ENCODE measurements at places on chromosomes 11 and 22.

GRCh38 chr11:132177106-132177505, 806.7 kb downstream of the NTM start:
- no peak for DNase-seq

DNA sequence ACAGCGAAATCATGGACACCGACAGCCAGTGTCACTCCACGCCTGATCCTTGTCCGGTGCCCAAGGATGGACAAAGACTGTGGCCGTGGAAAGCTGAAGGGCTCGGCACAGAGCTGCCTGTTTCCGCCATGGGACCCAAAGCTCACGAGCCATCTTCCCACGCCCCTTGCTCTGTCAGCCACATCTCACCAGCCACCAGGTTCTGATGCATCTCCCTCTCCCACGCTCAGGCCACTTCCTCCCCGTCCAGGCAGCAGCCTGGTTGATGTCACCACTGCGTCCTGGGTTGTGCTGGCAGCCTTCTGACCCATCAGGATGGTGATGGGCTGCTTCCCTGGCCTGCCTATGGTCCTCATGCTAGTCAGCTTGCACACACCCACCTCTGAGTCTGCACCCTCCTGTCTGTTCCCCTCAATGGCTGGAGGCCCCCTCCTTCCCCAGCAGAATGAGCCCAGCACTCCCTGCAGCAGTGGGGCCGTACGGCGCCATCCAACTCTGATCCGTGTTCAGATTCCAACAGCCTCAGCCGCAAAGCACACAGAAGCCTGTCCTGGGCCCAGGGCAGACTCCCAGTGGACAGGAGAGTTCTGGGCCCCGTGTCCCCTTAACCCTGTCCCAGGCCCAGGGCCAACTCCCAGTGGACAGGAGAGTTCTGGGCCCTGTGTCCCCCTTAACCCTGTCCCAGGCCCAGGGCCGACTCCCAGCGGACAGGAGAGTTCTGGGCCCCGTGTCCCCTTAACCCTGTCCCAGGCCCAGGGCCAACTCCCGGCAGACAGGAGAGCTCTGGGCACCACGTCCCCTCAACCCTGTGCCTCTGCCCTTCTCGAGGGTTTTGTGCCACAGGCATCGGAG, 259.5 kb downstream of the BRD1 start:
- DNase-seq, result no peak

DNA sequence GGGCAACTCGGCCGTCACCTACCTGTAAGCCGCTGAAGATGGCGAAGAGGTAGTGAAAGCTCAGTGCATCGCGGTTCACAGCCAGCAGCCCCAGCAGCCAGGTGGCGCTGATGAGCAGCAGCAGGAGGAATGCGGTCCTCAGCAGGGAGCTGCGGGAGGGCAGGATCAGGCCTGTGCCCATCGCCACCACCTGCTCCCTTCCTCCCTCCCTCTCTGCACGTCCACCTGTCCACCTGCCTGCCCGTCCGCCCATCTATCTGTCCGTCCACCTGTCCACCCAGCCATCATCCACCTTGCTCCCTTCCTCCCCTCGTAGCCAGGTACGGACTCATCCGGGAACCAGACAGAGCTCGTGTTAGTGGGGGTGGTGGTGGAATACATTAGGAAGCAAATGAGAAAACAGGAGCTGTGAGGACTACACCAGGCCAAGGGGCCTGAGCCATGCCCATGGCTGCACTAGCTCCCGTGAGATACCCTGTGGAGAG, 32.2 kb downstream of the TRMU start:
- peak; percentile 44 for DNase-seq

DNA sequence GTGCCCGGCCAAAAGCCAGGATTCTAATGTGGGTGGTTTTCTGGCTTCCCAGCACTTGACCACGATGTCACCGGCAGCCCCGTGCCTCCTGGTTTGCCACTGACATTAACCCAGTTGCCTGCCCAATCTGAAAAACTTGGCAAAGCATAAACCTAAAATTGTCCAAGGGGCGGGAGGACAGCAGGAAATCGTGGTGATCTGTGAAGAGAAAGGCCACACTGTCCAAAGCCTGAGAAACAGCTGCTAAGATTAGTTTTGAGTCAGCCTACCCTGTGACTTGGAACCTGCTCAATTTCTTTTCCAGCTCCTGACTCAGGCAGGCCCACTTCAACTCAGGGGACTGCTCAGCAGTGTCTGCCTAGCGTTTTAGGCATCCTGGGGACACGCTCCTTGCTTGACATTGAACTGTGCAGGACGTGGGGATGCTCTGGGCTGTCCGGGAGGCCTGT, 8.2 kb upstream of the F2 start:
- no peak for DNase-seq

DNA sequence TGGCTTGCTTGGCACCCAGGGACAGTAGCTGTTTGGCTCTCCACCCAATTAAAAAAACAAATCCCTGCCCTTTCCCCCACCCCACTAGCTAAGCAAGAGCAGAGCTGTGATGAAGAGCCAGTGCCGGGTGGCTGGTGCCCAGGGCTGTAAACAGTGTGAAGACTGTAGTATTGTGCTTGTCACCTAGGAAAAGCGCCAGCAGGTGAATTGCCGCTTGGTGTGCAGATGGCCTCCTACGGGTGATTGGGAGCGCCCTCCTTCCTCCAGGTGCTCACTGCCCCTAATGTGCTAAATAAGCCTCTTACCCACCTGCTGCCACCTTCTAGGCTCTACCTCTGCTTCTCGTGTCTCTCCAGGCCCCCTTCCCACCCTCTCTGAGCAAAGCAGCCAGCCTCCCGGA, 18.4 kb upstream of the RAPSN start:
- DNase-seq, result peak; percentile 64

DNA sequence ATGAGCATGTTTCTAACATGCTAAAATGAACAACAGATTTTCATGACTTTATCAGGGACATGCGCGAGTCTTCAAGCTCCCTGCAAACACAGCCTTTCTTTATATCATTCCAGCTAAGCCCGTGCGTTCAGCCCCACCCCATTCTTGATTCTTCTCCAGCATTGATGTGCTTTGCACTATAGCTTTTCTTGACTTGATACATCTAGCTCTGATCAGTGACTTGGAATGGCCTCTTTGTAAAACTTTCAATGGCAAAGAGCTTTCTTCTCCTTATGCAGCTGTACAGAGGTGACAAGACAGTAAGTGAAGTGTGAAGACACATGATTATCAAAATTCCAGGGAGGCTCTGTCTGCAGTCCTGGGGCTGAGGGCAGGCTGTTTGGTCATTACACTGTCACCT, 561.0 kb downstream of the OPCML start:
- DNase-seq, result no peak

GRCh38 chr22:39530692-39531331, 1.7 kb downstream of the RPS19BP1 start:
- no peak for DNase-seq

DNA sequence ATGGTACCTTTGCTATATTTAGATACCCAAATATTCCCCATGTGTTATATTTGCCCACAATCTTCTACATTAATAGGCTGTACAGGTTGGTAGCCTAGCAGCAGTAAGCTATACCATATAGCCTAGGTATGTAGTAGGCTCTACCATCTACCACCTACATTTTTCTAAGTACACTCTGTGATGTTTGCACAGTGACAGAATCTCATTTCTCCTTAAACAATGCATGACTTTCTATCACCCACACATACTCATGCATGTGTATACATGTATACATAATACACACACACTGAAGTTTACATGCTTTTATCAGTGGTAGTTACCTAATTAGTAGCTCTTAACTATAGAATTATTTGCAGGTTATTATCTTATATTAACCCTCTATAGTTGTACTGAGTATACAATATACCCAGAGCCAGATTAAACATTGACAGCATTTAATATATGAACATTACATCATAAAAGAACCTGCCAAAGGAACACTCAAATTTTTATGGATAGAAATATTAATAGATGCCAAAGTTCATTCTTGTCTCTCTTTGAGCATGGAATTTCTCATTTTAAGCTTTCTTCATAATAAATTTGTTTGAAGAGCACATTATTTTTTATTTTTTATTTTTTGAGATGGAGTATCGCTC, 51.4 kb downstream of the ELP4 start:
- no peak for DNase-seq

- DNase-seq, result no peak
Observed at GRCh38 chr11:33617672-33618350, 82.8 kb downstream of the C11orf91 start.

GRCh38 chr22:41501209-41501608, 32.3 kb downstream of the ACO2 start:
- DNase-seq, result no peak

GRCh38 chr11:43954241-43954640, 11.8 kb downstream of the C11orf96 start:
- no peak for DNase-seq

DNA sequence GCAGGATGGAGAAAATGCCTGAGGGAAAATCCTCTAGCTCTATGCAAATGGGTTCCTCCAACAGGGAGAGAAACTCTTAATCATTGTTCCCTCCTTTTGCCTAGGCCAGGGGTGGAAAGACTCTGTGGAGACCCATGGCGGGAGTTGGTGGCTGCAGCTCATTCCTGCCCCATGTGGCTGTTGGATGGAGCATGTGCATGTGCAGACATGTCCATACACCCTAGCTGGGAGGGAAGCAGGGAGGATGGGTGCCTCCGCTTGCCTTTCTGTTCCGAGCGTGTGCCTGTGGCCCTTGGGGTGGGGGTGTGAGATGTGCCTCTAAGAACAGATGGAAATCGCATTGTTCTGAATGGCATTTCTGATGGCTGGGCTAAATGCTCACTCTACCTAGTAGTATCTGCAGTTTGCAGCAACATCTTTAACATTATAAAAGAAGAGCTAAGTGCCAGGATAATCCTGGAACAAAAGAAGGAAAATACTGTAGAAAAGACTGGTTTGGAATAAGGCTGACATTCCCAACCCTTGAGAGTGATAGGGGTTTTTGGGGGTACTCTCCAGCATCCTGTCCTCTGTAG, 31.7 kb downstream of the METTL15 start:
- DNase-seq, result no peak

GRCh38 chr22:27994481-27995331, 75.7 kb upstream of the PITPNB start:
- no peak for DNase-seq

DNA sequence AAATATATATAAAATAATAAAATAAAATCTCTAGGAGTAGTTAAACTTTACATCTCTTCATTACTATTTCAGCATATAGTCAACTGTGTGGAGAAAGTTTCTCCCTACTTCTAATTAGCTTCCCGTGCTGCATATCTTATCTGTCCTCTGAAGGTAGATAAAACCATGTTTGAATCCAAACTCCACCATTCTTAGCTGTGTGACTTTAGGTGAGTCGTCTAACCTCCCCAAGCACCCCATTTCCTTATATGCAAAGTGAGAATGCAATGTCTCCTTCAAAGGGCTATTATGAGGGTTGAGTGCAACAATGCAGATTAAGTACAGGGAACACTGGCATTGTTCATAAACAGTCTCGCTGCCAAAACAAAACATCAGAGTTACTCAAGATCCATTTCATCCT, 80.8 kb upstream of the DRD2 start:
- no peak for DNase-seq

DNA sequence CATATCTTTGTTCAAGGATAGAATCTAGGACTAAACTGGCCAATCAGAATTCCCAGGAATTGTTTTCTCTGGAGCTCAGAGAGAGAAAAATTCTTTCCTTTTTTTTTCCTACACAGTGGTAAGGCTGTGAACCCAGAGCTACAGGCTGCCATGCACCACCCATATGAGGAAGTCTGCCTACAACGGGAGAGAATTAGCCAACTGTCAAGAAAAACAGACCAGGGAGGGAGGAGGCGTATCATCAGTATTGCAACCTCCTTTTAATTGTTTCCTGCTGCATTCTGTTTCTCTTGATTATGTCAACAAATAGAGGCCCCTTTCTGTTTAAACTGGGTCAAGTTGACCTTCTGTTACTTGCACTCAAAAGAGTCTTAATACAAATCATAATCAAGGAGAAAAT, 176.5 kb upstream of the UBASH3B start:
- no peak for DNase-seq

GRCh38 chr22:17368554-17369438, 464 bp upstream of the CECR2 start:
- peak; percentile 35 for DNase-seq

GRCh38 chr22:50269970-50270665, at the start of gene MAPK11:
Gene MAPK11 (minus strand): TSS chr22:50270380. CDS start chr22:50270292, 88 bp downstream.
- peak; percentile 35 for DNase-seq

DNA sequence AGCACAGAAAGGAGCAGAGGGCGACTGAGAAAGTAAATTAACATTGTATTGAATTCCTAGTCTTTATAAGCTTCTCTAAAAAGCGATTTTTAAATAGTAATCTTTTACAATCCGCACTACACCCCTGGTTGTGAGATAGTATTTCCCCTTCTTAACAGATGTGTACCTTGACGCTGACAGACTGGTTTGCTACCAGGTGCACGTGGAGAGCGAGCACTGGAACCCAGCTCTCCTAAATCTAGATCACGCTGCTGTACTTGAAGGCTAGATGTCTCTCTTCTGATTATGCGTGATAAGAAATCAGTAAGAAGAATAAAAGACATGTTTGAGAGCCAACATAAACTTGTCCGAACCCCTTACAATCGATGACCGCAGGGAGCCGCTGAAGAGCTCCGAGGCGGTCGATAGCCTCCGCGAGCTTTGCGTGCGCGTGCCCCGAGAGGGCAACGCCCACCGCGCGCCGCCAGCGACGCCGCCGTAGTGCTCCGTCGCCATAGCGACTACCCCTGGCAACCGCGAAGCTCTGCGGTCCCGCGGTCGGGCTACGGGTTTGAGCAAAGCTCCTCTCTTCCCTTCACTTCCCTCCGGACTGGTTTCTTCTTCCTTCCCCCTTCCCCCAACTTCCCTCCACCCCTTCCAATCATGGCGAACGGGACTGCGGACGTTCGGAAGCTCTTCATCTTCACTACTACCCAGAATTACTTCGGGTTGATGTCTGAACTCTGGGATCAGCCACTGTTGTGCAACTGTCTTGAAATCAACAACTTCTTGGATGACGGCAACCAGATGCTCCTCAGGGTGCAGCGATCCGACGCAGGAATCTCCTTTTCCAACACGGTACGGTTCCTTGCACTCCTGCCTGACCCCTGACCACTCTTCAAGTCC, at the start of gene DYNC2H1:
Gene DYNC2H1, plus strand, starts transcription at position 494 of the 885 bp plus-strand sequence. Its CDS starts 149 bp downstream, at position 643.
- peak; percentile 78 for DNase-seq

- no peak for DNase-seq
Observed at GRCh38 chr11:99682171-99682570, 661.4 kb downstream of the CNTN5 start.

GRCh38 chr11:8814923-8815240, 96.1 kb upstream of the AKIP1 start:
- no peak for DNase-seq

DNA sequence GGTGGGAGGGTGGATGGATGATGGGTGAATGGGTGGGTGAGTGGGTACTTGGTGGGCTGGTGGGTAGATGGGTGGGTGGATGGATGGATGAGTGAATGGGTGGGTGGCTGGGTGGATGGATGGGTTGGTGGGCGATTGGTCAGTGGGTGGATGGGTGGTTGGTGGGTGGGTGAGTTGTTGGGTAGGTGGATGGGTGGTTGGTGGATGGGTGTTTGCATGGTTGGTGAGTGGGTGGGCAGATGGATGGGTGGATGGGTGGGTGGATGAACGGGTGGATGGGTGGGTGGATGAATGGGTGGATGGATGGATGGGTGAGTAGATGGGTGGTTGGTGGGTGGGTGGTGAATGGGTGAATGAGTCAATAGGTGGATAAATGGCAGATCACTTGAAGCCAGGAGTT, 43.0 kb upstream of the LRRC32 start:
- DNase-seq, result no peak

GRCh38 chr11:88709567-88709966, 356.2 kb downstream of the GRM5 start:
- no peak for DNase-seq

GRCh38 chr22:46665751-46666280, 45.6 kb downstream of the GRAMD4 start:
- DNase-seq, result no peak

GRCh38 chr22:44933666-44934453, 75.9 kb downstream of the PHF21B start:
- DNase-seq, result no peak

Measured in NCI-H1436 (cell line).